ENCODE measurements at places on chromosomes 7 and 10.

GRCh38 chr7:70113536-70113935, 515.3 kb downstream of the AUTS2 start:
- DNase-seq = no peak

GRCh38 chr10:90133606-90134005, 432.2 kb downstream of the KIF20B start:
- no peak for DNase-seq

DNA sequence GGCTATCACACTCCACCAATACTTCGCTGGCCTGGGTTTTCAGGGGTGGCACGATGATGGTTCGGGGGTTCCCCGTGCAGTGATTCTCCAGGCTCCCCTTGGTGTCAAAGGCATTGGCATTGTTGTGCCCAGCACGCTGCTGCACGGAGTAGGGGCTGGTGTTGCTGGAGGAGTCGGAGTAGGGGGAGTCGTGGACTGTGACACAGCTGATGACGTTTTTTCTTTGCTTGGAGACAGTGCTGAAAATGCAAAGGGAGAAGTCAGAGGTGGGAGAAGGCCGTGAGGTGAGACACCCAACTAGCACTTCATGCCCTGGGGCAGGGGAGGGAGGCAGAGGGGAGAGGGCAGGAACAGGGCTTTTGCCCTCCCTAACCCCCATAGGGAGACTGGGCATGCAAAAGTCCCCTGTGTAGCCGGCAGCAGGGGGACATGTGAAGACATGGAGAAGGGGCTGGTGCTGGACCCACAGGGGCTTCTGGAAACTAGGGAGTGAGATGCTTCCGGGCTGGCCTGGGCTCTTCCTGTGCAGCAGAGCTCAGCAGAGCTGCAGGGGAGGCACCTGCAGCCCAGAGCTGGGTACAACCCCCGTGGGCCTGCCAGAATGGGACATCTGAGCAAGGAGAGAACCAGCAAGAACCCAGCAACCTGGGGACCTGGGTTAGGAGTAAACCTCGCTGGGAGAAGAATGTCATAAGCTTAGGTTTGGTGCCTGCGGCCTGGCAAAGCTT, 60.5 kb downstream of the CLEC2L start:
- DNase-seq = no peak

- no peak for DNase-seq
Measured at GRCh38 chr7:140640727-140641523, at the start of gene DENND2A. Gene DENND2A, minus strand, starts transcription at chr7:140640813. Its CDS starts 38,416 bp downstream, at chr7:140602397.

DNA sequence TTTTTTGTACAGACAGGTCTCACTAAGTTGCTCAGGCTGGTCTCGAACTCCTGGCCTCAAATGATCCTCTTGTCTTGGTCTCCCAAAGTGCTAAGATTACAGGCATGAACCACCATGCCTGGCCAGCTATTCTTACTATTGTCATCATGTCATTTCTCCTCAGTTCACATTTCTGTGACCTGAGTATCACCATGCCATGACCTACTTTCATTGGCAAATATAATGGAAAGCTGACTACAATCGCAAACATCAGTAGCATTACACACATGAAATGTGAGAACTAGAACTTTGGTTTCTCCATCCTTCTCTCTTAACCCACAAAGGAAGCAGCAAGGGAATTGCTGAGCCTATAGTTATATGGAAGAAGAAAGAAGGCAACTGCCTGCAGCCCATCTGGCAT, 26.0 kb upstream of the WIPF3 start:
- DNase-seq = no peak

GRCh38 chr7:102842284-102842683, 70.5 kb upstream of the LRRC17 start:
- DNase-seq = no peak

Measured in stimulated activated CD8-positive, alpha-beta memory T cell treated with anti-CD3 and anti-CD28 coated beads, Interleukin-12 subunit alpha, Interleukin-12 subunit beta, amount 100 ng/mL, for 1 hour (primary cell).